ENCODE measurements at places on chromosomes 3 and 15. TPM values are rescaled to one million over a fixed set of nuclear protein-coding genes. Genes with fewer than 3 reads are reported as not detected.
A peak's percentile ranks its signal among the peaks of the same experiment; 100 is the strongest.

DNA sequence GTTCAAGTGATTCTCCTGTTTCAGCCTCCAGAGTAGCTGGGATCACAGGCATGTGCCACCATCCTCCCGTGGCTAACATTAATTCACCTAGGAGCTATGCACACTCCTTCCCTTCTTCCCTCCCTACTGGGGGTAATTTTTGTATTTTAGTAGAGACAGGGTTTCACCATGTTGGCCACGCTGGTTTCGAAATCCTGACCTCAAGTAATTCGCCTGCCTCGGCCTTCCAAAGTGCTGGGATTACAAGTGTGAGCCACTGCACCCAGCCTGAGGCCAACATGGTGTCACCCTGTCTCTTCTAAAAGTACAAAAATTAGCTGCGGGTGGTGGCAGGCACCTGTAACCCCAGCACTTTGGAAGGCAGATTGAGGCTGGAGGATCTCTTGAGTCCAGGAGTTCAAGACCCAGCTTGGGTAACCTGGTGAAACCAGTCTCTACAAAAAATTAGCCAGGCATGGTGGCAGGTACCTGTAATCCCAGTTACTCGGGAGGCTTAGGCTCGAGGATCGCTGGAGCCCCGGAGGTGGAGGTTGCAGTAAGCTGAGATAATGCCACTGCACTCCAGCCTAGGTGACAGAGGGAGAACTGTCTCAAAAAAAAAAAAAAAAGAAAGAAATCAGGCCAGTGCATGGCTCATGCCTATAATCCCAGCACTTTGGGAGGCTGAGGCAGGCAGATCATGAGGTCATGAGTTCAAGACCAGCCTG is 6.1 kb downstream of the RNU5B-1 start:
- DNase-seq: no peak

The LRRK1 gene
- 23.5 TPM for total RNA-seq

- no peak for DNase-seq
Observed at GRCh38 chr3:23067116-23067515, 136.0 kb upstream of the UBE2E2 start.

DNA sequence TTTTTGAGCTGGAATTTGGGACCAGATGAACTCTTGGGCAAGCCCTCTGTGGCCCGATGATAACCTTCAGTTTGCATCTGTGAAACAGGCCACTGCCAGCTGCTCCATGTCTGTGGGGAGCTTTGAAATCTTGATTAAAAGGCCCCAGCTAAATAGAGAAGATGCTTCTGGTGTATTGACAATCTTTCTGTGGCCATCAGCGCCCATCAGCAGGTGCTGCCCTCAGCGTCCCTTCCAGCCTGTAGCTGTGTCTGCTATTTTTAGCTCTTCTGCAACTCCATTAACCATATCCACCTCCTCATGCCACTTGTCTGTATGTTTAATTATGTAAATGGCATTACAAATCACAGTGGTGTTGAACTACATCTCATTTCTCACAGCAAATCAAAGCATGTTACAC is 54.0 kb downstream of the CHCHD6 start:
- DNase-seq: no peak

The ACVR2B gene
- total RNA-seq: 2.7 TPM

DNA sequence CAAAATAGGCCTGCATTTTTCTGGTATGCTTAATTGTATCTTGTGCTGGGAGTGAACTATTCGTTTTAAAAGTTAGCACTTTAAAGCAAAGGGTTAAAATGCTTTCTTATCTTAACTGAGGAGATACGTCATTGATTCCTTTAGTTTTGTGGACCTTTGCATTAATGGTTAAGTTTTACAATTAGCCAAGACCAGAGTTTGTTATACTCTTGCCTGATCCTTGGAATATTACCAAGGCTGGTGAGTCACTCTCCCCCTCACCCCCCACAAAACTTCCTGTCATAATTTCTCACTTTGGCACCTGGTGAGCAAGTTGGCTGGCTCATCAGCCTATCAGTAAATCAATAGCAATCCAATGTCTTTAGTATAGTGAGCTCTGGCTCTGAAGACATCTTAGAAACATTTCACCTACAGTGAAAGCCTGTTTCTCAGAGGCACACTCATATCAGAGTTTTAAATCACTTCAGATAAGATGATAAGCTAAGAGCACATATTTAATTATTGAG is 26.7 kb downstream of the SLC2A2 start:
- no peak for DNase-seq

GRCh38 chr15:77719450-77719849 is 86.7 kb upstream of the LINGO1 start:
- DNase-seq: no peak

GRCh38 chr15:48570822-48571221 is 74.7 kb downstream of the FBN1 start:
- DNase-seq: no peak

The RHCG gene
- 5.7 TPM for total RNA-seq

GRCh38 chr15:25712192-25712960 is 150.8 kb downstream of the ATP10A start:
- DNase-seq: peak; percentile 69

The RCCD1 gene
- total RNA-seq: 8.3 TPM

DNA sequence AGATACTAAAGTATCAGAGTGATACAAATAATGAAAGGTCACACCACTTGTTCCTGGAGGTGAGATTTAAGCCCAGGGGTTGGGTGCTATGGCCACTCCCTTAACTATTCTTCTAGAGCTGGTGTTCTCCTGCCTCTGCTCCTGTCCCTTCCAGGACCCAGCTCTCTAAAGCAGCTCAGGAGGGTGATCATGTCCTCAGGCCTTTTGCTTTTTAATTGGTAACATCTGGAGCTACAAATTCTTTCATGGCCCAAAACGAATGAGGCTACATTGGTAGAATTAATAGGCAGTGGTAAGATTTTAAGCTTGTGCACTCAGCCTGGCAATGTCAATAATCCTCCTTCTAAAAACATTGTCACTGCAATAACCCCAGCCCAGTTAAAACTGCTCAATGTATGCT is 38.2 kb upstream of the CNOT10 start:
- no peak for DNase-seq

- DNase-seq: no peak
Observed at GRCh38 chr3:138862924-138863775, 28.4 kb upstream of the PIK3CB start.

DNA sequence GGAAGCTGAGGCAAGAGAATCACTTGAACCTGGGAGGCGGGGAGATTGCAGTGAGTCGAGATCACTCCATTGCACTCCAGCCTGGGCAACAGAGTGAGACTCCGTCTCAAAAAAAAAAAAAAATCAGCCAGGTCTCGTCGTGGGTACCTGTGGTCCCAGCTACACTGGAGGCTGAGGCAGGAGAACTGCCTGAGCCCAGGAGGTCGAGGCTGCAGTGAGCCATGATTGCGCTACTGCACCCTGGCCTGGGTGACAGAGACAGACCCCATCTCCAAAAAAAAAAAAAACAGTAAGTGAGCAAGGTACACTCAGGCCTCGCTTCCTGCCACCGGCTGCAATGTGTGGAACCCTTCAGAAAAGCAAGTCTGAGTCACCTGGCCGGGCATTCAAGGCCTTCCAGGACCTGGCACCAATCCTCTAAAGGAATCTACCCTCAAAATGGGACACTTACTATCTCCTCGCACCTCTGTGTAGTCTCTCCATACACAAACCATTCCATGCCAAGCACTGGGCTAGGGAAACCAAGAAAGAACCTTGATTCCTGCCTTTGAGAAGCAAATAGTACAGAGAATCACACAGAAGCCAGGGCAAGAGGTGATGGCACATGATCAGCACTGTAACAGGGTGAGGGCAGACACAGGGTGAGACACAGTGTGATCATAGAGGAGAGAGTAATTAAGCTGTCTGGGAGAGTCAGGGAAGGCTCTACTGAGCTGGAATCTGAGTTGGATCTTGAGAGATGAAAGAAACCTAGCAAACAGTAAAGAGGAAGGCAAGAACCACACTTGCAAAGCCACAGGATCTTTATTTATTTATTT is 9.7 kb downstream of the SCAMP2 start:
- no peak for DNase-seq

The VIPR1 gene
- 2.4 TPM for total RNA-seq

The SCG5 gene
- 5.3 TPM for total RNA-seq

DNA sequence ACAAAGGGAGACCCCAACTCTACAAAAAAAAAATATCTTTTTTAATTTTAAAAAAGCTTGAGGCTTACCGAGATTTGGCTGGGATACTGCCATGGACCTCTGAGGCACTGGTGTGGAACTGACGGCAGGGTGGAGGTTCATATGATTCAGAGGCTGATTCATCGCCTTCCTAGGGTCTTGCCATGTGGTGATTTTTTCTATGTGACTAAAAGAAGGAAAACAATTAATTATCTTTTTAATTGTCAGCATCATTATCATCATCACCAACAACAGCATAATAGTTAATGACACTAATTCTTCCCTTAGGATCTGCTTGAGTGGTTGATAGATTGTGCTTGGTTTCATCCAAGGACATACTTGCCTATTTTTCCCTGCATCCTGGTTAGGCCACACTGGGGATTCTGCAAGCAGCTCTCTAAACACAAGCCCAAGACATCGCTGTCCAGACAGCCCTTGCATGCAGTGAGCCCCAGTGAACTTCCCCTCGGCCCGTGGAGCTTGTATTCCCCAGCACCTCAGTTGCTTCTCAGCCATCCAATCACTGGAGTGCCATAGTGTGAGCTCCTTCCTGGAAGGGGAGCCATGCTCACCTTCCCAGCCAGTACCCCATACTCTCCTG is 84.9 kb downstream of the WWTR1 start:
- no peak for DNase-seq

GRCh38 chr15:68335251-68335650 is 57.7 kb downstream of the FEM1B start:
- no peak for DNase-seq

DNA sequence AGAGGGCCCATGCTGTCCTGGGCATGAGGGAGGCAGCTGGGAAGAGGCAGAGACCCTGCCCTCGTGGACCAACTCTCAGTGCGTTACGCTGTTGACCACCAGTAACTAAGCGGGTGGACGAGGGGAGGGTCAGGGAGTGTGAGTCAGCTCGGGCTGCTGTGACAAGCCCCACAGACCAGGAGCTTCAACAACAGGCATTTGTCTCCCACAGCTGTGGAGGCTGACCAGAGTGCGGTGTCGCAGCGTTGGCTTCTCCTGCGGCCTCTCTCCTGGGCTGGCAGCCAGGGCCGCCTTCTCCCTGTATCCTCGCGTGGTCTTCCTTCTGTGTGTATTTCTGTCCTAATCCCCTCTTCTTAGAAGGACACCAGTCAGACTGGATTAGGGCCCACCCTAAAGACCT is 13.0 kb downstream of the EFCC1 start:
- DNase-seq: no peak

The HDC gene
- 3.2 TPM for total RNA-seq

DNA sequence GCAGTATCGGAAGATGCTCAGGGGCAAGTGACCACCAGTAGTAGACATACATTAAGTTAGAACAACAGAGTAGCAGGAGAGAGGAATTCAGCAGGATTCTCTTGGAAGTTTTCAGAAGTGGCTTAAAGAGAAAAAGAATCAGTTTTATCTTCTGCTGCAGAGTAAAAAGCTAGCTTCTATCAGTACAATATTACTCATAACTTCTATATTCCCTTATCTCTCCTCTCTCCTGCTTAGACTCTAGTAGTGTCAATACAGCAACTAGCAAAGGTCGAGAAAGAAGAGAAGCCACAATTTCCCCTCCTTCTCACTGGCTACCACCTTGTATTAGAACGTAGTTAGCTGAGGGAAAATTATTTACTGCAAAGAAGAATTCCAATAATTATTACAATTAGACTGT is 539.7 kb downstream of the DIPK2A start:
- DNase-seq: no peak

- DNase-seq: no peak
Observed at GRCh38 chr3:136142592-136142991, 53.5 kb downstream of the MSL2 start.
